Activated CD4-positive, alpha-beta T cell treated with anti-CD3 and anti-CD28 coated beads, Interleukin-2, amount 10 ng/mL, durations not matched to agents 24 days and 14 days (primary cell): ENCODE measurements at places on chromosomes 4 and X.

DNA sequence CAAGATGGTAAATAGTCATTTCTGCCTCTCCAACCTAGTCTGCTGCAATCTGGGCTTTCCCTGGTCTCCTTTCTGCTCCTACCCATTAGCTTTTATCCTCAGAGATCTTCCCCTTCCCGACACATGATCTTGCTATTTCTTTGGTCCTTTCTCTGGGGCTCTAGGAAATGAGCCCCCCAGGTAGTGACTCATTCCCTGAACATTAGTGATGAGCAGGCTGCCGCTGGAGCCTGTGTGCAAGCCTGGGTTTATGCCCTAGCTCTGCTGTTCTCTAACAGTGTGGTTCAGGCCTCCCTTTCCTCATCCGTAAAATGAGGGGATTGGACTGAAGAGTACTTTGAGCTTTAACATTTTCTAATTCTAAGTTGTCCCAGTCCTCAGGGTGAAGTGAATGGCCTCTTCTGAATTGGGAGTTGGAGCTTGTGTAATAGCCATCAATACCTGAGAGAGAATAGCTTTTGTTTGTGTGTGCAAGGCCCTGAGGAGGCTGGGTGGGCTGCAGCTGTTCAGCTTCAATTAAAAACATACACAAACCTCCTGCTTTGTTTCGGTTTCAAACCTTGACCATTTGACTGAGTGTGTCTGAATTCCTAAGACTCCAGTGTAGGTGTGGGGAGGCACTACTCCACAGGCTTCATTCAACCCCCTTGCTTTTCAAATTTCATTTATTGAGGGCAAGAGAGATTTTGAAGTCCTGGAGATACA is 115.6 kb upstream of the SCML1 start:
- DNase-seq: no peak

DNA sequence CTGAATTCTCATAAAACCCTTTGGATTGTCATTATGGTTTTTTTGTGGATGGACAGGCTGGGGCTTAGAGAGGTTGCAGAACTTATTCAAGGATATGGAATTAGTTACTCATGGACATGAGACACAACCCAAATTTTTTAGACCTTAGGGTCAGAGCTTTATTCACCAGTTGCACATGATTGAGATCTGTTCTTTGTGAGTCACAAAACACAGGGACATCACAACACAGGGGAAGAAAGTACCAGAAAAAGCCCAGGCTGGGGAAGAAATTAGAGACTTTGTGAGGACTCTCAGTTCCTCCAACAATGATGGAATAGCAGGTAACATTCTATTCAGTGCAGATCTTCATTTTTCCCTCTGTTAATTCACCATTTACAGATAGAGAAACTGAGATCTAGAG is 602.4 kb upstream of the CPEB2 start:
- no peak for DNase-seq

DNA sequence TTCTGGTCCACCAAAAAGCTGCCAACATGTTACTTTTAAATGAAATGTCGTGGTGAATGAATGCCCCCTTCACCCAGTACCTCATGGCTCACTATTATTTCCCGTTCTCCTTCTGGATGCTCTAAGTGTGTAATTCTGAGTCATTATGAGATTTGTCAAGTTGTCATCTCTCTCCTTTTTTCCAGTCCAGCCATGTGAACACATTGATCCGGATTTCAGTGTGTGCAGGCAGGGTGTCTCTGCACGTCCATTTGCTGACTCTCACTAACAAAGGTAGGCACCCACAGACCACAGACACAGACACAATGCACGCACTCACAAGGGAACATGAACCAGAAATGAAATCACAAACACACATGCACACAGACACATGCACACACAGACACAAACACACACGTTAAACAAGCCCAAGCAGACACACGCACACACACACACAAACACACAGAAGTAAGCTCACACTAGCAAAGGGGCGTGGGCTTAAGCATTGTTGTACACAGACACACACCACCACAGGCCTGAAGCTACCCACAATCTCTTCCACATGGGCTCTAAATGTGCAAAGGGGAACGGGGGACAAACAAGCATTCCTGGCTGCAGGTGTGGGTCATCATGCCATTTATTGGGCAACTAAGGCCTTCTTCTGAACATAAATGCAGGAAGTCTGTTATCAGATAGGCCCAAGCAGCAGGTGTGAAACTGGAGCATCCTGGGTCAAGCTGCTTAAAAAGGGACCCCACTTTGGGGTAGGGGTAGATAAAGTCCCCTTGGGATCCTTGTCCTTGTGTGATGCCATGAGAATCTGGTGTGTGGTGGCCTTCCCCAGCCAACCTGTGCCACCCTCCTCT is 58.1 kb downstream of the NBDY start:
- DNase-seq: no peak

GRCh38 chr4:138952411-138952810 is 63.2 kb upstream of the NOCT start:
- DNase-seq: no peak

DNA sequence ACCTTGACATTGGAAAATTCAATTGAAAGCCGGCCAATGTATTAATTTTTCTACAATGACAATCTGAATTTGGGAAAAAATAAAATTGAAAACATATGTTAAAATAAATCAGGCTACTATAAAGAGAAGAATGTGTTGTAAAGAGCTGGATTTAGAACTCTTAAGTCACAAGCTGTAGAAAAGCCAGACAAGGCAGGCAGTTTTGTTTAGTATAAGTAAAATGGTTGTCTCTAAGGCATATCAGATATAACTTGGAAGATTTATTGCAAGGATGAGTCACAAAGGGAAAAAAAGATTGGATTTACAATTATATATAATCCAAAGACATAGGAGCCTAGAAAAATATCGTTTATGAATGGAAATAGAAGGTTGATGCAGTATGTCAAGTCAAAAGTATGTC is 549.1 kb upstream of the EPHA5 start:
- no peak for DNase-seq

- no peak for DNase-seq
Observed at GRCh38 chr4:145920205-145920604, 18.4 kb downstream of the ZNF827 start.

- DNase-seq: no peak
Observed at GRCh38 chr4:7960017-7960789, 20.5 kb upstream of the AFAP1 start.

GRCh38 chr4:99381588-99382175 is 29.1 kb upstream of the ADH1C start:
- no peak for DNase-seq

DNA sequence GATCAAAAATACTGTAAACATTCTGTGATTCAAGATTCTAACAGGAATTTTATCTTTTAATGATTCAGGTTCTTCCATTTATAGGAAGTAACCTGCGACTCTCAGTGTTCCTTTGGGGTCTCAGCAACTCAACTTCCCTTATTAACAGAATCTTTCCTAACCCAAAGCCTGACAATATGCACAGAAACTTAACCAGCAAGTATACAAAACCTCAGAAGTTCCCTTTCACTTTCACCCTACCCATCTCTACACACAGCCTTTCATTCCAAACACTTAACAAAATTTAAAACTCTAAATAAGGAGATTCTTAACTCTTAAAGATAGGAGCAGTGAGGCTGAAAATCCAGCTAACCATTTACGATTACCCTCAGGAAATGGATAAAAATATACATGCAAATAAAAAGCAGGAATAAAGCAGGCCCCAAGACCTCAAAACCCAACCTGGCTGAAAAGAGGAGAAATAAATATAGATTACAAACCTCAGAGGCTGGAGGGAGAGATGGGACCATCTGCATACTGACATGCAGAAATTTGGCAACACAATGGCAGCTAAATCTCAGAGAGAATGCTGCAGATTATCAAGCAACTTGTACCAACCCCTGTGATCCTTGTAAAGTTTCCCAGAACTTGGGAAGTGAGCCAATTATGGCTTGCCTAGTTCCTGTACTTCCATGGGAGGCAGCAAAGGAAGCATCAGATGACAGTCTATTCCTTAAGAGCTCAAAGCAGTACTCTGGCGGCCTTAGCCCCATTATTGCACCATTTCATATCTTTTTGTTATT is 101.0 kb downstream of the ATP11C start:
- no peak for DNase-seq

DNA sequence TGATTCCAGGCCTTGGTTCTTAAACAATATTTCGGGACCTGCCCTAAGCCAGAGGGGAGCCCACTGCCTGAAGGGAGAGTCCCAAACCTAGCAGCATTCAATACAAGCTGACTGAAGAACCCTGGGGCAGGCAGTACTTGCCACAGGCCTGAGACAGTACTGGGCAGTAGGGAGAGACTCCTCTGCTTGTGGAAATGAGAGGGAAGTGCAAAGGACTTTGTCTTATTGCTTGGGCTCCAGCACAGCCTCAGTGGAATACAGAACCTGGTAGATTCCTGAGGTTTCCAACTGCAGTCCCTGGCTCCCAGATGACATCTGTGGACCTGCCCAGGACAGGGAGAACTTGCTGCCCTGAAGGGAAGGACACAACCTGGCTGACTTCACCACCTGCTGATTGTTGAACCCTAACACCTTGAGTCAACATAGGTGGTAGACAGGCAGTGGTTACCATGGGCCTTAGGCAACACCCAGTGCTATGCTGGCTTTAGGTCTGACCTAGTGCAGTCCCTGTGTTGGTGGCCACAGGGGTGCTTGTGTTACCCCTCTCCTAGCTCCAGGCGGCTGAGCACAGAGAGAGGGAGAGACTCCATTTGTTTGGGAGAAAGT is 20.3 kb upstream of the ABCG2 start:
- no peak for DNase-seq

GRCh38 chr4:125382995-125383394 is 68.2 kb downstream of the FAT4 start:
- DNase-seq: no peak

DNA sequence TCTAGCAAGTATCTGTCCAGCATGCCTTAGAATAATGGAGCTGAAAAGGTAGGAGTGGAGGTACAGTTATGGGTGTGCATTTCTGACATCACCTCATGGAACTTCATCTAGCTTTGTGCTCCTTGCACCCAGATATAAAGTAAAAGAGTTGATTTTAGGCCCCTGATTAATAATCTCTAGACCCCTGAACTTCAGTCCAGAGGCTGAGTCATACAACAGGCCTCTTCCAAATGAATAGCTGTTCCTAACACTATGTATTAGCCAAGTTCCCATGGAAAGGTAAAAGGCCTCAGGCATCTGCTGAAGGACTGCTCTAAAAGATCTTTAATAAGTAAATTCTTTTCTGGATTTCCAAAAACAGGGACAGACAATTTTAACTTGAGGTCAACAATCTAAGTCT is 16.2 kb downstream of the TBC1D9 start:
- DNase-seq: no peak

DNA sequence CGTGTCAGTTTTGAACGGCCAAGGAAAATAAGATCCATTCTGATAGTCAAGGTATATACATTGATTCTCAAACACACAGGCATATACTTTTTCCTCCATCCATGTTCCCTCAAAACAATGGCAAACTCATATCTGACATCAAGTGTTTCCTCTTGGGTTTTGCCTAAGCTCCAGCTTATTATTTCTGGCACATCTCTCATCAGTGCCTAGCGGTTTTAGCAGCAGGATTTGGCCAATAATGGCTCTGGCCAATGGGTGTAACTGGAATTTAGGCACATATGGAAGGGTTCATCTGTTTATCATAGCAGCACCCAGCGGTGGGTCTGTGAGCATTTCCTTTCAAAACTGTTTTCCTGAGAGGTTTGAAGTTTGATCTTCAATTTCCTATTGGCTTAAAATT is 161.6 kb upstream of the TLL1 start:
- DNase-seq: no peak

DNA sequence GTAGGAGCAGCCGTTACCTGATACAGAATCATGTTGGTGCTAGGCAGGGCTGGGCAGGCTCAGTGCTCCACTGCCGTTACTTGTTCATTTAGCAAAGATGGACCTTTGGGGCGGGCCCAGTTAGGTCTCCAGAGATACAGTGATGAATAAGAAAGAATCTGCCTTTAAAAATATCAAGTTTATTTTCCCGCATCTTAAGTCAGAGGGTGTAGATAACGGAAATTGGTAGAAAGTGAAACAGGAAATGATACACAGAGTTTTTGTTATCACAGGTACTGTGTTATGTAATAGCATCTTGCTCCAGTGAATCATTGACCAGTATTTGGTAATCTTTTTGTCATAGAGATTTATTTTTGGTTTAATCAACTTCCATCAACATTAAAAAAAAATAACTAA is 5.5 kb downstream of the TMEM131L start:
- DNase-seq: peak; percentile 75

DNA sequence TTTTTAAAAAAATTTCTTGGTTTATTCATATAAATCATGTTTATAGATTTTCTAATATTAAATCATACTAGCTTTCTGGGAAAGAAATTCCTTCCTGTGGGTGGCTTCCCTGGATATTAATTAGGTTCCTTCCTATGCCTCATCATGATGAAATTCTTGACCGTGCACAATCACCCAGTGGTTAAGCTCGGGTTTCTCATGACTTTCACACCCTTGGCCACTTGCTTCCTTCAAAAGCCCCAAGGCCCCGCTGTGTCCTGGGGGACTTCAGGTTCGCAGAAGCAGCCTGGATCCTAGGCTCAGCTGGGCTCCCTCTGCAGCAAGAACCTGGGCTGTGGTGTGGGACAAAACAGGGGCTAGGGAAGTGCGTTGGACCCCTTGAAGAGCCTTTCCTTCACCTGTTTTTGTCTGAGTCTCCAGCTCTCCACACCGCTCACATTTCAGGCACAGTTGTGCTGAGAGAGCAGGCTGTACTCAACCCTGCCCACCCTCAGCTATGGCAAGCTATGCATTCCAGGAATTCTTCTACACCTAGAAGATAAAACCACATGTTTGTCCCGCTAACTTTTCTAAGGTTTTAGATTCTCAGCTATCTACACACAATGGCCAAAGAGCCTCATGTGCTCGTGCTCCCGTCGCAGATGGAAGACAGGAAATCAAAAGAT is 48.9 kb upstream of the TMSB15B start:
- no peak for DNase-seq

GRCh38 chrX:21974011-21974385 is 33.5 kb downstream of the SMS start:
- DNase-seq: peak; percentile 60

- DNase-seq: no peak
Observed at GRCh38 chr4:186472948-186473347, 82.4 kb downstream of the MTNR1A start.

DNA sequence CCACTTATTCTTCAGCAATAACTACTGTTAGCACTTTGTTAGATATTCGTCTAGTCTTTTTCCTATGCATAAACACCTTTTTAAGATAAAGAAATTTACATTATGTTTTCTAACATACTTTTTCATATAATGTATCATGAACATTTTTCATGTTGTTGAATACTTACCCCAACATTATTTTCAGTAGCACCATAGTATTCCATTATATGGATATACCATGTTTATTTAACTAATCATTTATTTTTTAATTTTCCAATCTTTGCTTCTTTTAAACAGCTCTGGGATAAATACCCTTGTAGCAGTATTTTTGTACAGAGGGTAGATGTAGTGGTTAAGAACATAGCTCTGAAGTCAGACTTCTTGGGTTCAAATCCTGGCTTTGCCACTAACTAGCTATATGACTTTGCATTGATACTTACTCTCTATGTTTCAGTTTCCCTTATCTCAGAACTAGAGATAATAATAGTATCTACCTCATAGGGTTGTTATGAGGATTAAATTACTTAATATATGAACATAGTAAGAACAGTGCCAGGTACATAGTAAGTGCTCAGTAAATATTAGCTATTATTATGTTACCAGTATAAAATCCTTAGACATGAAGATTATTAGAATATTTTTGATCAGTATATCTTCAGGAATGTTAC is 11.3 kb downstream of the EXOC1 start:
- no peak for DNase-seq
